ENCODE measurements at places on chromosomes 5 and 9.

DNA sequence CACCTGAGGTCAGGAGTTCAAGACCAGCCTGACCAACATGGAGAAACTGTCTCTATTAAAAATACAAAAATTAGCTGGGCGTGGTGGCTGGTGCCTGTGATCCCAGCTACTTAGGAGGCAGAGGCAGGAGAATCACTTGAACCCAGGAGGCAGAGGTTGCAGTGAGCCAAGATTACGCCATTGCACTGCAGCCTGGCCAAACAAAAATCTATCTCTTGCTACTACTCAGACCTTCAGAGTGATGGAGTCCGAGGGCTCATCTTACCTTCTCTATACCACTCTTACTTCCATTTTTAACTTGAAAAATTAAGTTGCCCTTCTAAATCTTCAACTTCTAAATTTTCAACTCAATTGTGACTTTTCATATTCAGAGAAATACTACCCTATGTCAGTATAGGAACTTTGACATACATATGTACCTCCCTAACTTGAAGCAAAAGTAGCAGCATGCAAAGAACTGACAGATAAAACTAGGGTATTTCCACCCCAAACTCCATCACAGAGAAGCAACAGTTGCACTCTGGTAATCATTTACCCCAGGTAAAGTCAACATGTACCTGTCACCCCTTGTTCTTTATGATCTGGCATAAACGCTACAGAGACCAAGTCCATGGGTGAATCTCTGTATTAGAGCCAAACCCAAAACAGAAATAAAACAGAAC lies 11.4 kb downstream of the ZFAND5 start:
- DNase-seq: no peak

DNA sequence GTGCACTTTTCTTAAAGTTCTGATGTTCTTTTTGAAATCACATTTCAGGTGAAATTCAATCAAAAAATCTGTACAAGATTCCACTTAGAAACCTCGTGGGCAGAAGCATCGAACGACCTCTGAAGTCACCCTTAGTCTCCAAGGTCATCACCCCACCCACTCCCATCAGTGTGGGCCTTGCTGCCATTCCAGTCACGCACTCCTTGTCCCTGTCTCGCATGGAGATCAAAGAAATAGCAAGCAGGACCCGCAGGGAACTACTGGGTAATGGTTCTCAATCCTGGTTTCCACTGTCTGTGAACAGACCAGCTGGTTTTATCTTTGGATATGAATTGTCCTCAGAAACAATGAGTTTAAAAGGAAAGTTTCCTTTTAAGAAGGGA lies 8.1 kb upstream of the SLC2A8 start:
- DNase-seq: no peak

GRCh38 chr9:98380065-98380681 lies 124.7 kb upstream of the TBC1D2 start:
- no peak for DNase-seq

DNA sequence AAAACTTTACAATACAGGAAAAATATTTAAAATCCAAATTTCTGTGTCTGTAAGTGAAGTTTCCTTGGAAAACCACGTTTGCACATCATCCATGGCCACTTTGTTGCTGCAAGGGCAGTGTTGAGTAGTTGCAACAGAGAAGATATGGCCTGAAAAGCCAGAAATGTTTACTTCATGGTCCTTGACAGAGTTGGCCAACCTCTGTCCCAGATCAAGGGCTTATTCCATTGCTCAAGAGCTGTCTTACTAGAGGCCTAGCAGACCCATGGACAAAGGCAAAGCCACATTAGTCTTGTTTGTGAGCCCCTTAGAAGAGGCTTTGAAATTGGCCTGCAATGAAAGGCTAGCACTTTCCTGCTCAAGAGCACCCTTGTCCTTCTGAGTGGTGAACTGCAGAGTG lies 119.4 kb downstream of the GAS1 start:
- no peak for DNase-seq

- DNase-seq: no peak
These were observed 63.4 kb downstream of the DIRAS2 start for GRCh38 chr9:90579181-90579580.

Data from suppressor macrophage treated with lipopolysaccharide for 1 hour (primary cell).